RCC 7860 (cell line): ENCODE measurements at places on chromosomes 12 and 14.

DNA sequence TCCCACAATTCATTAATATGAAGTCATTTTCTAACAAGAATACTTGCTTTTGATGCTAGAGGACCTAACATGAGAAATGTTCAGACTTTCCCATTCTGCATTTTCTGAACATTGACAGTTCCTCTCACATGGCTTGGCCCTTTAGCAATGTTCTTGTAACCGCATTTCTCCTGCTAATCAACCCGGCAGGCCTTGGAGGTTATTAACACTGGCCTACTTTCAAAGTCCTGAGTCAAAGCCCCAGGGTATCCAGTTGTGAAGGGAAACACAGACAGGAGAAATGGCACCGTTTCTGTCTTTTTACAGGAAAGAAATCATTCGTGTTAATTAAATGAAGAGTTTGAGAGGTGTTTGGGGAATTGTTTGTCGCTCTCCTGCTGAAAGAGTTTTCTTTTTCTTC lies 446.5 kb upstream of the MIS18BP1 start:
- DNase-seq, result no peak

GRCh38 chr12:26936559-26937442 lies 980 bp downstream of the INTS13 start:
- DNase-seq, result no peak

GRCh38 chr14:104892531-104893434 lies 27.7 kb downstream of the CEP170B start:
- DNase-seq, result no peak

DNA sequence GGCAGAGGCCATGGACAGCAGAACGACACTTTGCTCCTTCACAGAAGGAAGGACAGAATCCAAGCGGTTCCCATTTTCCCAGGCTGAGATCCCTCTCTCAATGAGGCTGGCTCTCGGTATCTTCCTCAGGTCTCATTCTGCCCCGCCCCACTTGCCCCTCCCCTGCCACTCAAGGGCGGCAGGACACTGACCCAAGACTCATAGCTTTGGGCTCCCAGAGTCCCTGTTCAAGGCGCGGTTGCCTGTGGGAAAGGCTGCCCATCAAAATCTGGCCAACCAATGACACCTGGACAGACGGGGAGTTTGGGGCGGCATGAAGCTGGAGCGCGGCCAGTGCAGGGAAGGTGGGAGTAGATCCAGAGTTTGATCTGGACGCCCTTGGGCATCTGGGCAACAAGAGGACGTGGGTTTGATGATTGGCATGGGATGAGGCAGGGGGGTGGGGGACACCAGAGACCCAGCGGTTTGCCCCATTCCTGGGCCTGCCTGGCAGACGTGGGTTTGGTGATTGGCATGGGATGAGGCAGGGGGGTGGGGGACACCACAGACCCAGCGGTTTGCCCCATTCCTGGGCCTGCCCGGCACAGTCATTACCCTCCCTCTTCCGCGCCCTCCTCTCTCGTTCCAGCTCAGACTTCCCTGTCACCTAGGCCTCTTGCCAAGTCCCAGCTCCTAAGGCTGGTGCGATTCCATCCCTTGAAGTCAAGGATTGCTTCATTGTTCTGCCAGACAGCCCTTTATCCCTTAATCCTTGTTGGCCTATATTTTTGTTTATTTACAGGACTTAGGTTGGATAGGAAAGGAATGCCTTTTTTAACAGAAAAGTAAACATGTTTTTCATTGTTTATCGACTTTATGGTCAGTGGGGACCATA lies 92.1 kb downstream of the NINJ2 start:
- peak; percentile 79 for DNase-seq

- no peak for DNase-seq
These were observed 21.5 kb downstream of the KLHL28 start for GRCh38 chr14:44940211-44940610.

- peak; percentile 50 for DNase-seq
These were observed 46.0 kb downstream of the SH2B3 start for GRCh38 chr12:111451649-111452129.

DNA sequence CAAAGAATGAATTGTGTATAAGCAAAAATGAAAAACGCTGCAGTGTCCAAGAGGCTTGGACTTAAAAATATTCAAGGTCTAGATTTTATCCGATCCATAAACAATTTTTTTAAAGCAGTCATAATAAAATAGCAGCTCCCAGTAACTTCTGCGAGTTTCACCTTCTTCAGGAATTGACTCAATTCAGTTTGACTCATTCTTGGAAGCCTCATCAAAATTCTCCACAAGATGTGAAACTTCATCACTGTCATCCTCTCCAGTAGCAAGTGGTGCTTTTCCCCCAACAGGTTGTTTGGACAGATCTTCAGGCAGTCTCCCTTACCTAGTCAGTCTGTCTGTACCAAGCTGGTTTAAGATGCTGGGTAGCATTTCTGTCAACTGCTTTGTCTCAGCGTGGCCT lies 93.5 kb upstream of the FOXG1 start:
- no peak for DNase-seq

DNA sequence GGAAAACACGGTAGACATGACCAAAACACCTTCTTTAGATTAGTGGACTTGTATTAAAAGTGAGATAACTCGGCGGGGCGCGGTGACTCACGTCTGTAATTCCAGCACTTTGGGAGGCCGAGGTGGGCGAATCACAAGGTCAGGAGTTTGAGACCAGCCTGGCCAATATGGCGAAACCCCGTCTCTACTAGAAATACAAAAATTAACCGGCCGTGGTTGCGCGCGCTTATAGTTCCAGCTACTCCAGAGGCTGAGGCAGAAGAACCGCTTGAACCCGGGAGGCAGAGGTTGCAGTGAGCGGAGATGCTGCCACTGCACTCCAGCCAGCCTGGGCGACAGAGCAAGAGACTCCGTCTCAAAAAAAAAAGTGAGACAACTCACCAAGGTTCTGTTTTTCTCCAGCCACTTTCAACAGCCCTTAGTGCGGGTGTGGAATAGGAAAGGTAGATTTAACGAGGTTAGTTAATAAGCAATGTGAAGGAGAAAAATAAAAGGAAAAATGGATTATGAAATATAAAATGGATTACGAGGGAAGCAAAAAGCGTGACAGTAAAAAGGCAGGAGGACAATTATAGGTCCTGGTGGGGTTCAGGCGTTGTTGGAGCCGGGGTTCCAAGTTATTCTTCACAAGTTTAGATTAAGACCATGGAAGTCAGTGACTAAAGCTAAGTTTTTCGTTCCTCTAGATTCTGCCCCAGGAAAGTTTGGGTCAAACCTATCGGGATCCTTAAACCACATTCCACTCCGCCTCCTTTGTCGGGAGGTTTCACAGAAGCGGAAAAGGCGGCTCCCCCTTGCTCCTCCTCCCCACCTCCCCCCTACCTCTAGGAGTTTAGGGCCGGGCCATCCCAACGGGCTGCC lies 534 bp downstream of the PPP2R3C start:
- no peak for DNase-seq

DNA sequence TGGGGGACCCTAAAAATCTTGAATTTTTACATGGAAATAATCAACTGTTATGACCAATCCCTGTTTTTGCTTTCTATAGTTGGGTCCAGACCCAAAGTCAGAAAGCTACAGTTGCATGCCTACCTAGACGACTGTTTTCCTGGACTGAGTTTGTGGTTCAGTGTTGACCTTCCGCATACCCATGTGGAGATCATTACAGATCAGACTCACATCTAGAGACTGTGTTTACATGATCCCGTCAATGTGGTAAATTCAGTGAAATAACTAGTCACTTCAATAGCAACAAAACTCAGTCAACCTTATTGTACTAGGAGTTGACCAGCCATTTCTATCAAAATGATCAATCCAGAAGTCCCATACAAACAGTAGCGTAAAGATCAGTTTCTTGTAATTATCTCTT lies 257.6 kb downstream of the EGLN3 start:
- peak; percentile 61 for DNase-seq

DNA sequence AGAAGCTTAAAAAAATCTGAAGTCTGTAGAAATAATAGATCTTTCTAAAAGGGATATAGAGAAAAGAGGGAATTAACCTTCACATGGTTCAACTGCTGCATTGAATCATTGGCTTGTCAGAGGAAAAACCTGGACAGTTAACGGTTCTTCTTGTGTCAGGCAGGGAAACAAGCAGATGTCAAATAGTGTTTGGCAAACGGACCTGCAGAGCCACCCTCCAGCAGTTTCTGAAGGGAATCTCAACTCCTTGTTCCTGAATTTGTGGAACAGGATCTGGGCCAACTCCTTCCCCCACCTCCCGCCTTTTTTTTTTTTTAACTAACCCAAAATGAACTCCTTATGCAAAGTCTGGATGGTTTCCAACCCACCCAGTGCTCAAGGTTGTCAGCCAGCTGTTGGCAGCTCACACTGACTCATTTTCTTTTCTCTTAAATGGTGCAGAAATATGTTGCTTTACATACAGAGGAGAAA lies 187.3 kb downstream of the CAND1 start:
- peak; percentile 14 for DNase-seq

DNA sequence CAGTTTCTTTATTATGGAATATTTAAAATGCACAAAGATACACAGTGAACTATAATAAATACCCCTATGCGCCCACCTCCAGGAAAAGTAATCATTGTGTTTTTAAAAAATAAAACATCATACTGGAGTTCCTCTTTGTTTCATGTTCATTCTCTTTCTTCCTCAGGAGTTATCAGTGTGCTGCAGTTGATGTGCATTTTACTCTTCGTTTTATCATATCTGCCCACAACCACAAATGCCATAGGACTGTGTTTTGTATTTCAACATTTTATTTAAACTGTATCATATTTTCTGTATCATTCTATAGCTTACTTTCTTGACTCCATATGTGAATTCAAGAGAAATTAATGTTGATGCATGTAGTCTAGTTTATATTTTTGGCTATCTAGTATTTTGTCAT lies 53.9 kb downstream of the TSHR start:
- DNase-seq, result no peak

DNA sequence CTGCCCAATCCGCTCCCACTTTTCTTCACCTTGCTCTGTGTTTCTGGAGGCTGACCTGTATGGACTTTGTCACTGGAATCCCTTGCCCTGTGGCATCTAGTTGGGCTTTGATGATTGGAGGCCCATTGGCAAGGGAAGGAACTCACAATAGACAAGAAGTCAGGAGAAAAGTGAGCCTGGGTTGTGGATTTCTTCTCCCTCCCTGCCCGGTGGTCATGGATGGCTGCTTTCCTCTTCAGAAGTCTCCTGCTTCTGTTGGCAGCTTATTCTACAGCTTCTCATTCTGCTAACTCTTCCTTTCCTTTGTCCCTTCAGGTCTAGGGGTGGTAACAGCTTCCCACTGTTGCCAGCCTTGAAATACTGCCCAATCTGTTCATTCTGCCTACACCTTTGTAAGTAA lies 13.9 kb upstream of the CCDC60 start:
- no peak for DNase-seq

DNA sequence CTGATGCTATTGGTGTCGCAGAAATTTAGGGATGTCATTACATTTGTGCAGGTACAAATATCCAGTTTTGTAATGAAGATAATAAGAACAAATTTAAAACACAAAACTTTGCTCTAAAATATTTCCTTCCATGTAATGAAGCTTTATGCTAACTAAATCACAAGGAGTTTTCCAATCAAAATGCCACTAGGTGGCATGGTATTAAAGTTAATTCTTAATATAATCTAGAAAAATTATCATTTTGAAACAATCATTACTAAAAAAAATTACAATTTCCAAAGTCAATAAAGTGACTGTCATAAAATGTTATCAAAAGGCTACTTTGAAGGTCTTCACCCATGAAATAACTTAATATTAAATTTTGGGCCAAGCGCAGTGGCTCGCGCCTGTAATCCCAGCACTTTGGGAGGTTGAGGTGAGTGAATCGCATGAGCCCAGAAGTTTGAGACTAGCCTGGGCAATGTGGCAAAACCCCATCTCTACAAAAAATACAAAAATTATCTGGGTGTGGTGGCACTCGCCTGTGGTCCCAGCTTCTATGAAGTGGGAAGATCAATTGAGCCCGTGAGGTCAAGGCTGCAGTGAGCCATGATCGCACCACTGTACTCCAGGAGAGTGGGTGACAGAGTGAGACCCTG lies 77.4 kb downstream of the KIF21A start:
- DNase-seq, result no peak

DNA sequence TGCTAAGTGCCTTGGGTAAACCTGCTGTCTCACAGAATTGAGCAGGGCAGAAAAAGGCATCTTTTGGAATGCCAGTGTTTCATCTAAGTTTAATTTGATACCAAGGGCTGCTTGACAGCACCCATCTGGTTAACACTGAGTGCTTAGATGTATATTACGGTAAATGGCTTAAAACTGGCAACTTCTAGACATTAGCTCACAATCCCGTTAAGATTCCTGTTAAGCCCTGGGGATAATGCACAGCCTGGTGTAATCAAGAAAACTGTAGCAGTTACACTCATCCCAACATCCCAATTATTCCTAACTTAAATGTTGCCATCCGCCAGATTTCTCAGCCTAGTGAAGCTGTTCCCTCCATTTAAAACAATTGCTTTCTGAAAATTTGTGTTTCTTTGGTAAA lies 29.9 kb downstream of the PPFIBP1 start:
- no peak for DNase-seq

DNA sequence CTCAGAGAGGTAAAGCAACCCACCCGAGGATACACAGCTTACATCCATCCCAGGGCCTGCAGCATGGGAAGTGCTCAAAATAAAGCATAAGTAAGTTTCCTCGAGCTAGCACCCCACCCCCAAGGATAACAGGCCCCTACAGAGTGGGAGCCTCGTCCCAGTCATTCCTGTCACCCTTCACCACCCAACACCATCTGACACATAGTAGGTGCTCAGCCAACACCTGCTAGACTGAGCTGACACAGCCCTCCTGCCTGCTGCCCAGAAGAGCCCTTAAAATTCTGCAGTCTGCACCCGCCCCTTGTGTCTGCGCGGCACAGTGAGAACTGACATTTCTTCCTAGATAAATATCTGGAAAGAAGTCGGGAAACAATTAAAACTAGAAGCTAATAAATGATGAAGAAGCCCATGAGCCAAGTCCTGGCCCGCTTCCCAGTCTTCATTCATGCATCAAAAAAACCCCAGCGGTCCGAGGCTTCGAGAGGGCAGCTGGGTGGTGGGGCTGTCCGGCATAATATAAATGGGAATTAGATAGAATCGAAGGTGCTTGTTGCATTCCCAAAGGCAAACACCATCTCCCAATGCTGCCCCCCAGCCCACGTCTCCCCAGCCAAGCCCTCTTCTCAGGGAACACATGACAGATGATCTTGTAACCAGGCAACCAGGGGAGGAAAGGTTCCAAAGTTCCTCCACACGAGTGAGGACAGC lies 76.2 kb downstream of the BCL11B start:
- no peak for DNase-seq
